Cardiac ventricle fibroblast (primary cell): ENCODE measurements at places on chromosomes 6 and 20. TPM values are rescaled to one million over a fixed set of nuclear protein-coding genes. Genes with fewer than 3 reads are reported as not detected.

SRSF12 gene
- 0.24 and 0.62 TPM in 2 replicates for total RNA-seq

CLVS2 gene
- under 0.01 TPM in 1 of 2 replicates, not detected in the other for total RNA-seq

SALL4 gene
- 0.44 TPM in 1 of 2 replicates, not detected in the other for total RNA-seq

R3HDML gene
- not detected in 2 replicates for total RNA-seq

PRR18 gene
- total RNA-seq, result 0.05 TPM in 1 of 2 replicates, not detected in the other
